ENCODE measurements at places on chromosomes 12 and 14.
A peak's percentile ranks its signal among the peaks of the same experiment; 100 is the strongest.

- DNase-seq = no peak
These were observed 2.3 kb downstream of the MTA1 start for GRCh38 chr14:105421723-105422615.

DNA sequence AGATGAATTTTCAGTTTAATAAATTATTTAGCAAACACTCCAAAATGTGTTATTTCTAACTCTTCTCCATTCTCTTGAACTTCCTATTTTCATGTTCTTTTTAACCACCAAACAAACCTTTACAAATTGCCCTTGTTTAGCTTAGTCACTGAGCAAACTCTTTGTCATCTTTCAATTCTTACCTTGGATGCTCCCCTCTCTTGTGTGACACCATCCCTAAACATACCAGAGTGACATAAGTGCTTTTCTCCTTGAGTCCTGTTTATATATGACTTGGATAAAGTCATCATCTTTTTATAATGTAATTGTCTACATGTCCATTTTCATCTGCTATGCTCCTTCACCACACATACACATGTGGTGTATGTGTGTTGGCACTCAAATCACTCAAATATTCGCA is 3.4 kb upstream of the TMEM19 start:
- DNase-seq = no peak

- DNase-seq = no peak
These were observed 99.2 kb downstream of the SCARB1 start for GRCh38 chr12:124764451-124764850.

DNA sequence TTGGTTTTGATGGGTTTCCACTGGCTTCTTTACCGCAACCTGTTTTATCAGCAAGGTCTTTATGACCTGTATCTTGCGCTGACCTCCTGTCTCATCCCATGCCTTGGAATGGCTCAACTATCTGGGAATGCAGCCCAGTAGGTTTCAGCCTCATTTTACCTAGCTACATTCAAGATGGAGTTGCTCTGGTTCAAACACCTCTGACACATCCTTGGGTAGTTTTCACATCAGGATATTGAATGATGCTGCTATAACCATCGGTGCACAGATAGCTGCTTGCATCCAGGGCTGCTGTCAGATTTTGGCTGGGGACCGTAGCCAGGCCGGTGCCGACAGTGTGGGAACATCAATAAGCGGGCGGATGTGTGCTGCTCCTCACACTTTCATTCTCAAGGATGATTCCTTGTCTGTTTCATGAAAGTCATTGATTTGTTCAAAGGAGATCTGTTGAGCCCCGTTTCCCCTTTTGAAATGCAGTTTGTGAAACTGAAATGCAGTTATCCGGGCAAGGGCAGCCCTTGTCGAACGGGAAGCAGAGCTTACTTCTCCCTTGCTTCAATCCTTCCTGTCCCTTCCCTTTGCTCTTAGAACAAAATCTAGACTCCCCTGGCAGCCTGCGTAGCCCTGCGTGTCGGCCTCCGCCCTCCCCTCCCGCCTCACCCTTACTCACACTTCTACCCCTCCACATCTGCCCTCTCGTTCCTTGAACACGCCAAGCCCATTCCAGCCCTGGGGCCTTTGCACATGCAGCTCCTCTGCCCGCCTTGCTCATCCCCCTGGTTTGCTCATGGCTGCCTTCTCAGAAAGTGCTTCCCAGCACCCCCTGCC is 49.2 kb upstream of the NCOR2 start:
- no peak for DNase-seq

GRCh38 chr14:29444805-29445204 is 482.8 kb downstream of the PRKD1 start:
- DNase-seq = no peak

DNA sequence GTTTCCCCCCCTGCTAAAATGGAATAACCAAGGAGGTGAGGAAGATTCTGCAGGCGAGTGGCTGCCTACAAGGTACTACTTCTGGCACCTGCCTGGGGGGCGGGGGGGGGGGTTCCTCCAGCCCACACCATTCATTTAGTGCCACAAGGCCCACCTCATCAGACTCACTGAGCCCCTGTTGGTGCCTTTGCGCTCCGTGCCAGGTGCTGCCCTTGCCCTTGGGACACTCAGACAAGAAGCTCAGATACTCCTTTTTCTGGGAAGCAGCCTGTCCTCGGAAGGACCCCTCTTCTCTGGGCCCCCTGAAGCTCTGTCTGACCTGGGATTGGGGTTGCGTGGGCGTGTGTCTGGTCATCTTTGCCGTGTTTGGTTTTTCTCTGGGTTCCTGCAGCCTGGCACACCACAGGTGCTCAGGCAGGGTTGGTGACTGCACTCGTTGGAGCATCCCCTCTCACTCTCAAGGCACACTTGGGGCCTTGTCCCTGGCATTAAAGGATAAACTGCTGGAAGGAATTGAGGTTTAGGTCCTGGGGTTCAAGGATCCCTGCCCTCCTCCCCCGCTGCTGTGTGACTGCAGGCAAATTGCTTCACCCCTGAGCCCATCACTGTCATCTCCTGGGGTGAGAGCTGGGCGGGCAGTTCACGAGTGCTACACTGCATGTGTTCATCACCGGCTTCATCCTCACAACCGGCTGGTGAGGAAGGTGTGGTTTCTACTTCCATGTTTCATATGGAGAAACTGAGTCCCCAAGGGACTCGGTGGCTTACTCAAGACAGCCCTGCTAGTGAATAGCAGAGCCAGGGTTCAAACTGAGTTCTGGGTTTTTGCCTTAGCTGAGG is 16.9 kb downstream of the FAM222A start:
- no peak for DNase-seq

DNA sequence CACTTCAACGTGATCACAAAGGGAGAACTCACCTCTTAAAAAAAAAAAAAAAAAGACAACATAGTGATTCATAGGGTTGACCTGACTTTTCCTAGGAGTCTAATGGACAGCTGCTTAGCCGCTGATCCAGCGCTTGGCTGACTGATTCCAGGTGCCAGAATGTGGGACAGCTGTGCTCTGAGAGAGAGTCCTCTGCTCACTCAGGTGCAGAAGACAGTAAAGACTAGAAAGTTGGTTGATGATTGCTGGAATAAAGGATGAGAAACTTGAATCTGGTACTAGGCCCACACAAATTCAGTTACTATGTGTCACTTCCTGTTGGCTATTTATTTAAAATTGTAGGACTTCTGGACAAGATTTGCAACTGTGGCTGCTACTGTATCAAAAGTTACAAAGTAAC is 229.4 kb downstream of the CHST11 start:
- DNase-seq = no peak

DNA sequence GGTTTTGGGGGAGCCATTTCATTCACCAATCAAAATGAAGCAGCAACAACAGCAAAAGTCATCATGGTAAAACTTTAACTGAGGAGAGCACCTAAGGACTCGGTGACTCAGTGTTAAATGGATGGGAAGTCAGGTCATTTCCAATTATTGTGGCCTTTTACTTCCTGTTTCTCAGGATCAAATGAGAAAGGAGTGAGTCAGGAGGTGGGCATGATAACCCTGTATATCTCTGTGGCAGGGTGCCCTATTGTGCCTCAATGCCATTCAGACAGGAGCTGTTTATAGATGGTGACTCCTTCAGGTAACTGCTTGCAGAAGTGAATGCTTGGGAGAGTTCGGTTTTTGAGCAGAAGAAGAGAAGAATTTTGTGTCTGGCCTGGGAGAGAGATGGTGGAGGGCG is 135.5 kb upstream of the CPM start:
- peak; percentile 11 for DNase-seq

DNA sequence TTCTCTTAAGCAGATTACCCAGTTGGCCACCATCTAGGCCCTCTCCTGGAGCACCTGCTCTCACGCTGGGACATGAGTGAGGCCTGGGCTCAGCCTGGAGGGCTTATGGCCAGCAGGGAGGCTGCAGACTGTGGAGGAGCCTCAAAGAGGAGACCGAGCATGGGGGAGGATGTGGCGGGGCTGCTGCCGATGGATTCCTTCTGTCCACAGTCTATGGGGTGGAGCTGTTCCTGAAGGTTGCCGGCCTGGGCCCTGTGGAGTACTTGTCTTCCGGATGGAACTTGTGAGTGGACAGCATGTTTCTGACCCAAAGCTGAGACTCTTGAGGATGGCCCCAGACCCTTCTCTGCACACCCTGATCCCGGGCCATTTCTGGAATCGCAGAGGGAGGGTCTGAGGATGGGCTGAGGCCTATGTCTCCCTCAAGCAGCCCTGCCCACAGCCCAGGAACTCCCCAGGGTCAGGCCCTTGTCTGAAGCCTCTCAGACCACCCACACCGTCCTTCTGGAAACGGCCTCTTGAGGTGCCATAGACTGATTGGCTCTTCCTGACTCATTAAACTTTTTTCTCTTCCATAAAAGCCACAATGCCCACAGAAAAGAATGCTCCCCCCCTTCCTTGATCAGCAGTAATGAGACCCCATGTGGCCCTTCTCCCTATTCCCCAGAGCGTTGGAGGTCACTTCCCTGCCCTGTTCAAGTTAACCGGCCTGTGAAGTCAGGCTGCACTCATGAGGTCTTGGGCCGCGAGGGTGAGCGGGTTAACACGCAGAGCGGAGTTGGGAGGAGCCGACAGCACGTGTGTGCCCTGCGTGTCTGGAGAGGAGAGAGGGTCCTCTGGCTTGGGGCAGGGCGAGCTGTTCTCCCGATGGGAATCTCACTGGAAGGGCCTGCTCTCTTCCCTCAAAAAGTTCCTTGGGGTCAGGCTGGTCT is 49.0 kb downstream of the SLC8B1 start:
- no peak for DNase-seq

DNA sequence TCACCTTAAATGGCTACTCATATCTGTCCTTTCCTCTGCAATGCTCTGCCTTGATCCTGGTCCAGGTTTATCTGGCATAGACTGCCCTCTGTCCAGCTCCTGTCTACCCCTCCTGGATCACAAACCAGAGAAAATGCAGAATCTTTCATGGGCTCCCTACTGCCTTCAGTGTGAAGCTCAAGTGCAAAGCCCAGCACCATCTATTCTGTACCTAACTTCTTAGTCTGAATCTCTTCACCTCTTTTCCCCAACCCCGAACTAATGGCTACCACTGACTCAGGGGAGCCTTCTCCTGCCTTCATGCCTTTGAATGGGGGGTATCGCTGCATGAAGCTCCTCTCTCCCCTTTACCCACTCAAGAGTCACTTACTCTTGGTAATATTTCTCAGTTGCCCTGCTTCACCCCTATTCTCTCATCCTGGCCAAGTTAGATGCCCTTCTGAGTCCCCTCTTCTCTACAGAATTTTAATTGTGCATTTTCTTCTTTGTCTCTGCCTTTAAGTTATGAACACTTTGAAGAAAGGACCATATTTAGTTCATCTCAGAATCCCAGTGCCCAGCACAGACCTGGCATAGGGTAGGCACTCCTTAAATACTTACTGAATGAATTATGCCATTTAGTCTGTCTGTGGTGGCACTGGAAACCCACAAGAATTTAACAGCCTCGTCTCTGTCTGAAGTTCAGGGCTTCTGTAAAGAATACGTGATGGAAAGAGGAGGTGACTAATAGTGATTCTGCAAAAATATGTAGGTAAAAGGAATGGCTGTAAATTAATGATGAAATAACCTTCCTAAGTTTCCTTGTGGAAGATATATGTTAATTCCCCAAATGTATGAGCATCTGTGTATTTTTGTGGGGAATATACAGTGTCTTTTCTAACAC is 191.3 kb upstream of the AMIGO2 start:
- no peak for DNase-seq

- no peak for DNase-seq
These were observed 204 bp upstream of the PRPH start for GRCh38 chr12:49294804-49295081.

DNA sequence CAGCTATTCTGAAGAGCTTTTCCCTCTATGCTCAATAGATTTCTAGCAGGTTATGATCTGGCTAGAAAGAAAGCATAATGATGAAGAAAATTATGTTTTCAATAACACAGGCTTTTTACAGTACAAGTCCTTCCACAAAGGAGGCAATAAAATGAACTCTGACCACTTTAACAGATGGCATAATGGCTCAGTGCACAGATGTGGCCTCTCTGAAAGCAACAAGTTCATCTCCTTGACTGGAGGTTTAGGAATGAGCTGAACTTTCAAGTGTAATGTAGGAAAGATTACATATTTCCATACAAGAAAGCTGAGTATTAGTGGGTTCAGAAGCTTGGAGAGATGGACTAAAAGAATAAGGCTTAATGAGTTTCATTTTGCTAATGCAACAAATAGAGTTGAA is 147.4 kb downstream of the EFCAB11 start:
- no peak for DNase-seq

- DNase-seq = no peak
These were observed 341.6 kb upstream of the FKBP4 start for GRCh38 chr12:2453076-2453760.

DNA sequence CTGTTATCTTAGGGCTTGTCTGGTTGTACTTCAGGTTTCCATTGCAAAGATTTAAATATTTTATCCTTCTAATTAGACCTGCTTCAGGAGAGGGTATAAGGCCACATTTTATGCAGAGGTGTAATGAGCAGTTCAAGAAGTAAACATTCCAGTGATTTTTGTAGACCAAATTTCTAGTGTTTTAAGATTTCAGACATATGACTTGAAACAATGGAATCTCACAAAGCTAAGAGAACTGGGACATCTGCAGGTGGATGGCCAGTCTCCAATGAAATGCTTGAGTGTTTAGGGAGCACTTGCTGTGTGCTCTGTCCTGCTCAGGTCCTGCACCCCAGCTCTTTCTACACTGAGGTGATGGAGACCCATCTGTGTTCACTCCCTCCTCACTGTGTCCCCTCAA is 7.9 kb downstream of the C14orf132 start:
- DNase-seq = no peak

All from kidney (tissue), 22 donors.